ENCODE measurements at places on chromosomes 1 and 21. TPM values are rescaled to one million over a fixed set of nuclear protein-coding genes. Genes with fewer than 3 reads are reported as not detected.

FAM89A gene
- 20.2 TPM for total RNA-seq

- no peak for DNase-seq
- H3K36me3 ChIP-seq: no peaks in the 10 kb centered on the region
- H3K27me3 ChIP-seq: peaks cover 2% of the 10 kb centered on the region
- H3K4me3 ChIP-seq: no peak overlapping the region
Measured at GRCh38 chr21:41428311-41428710, 2.3 kb downstream of the MX1 start.

TMCO1 gene
- 98.6 TPM for total RNA-seq

DNA sequence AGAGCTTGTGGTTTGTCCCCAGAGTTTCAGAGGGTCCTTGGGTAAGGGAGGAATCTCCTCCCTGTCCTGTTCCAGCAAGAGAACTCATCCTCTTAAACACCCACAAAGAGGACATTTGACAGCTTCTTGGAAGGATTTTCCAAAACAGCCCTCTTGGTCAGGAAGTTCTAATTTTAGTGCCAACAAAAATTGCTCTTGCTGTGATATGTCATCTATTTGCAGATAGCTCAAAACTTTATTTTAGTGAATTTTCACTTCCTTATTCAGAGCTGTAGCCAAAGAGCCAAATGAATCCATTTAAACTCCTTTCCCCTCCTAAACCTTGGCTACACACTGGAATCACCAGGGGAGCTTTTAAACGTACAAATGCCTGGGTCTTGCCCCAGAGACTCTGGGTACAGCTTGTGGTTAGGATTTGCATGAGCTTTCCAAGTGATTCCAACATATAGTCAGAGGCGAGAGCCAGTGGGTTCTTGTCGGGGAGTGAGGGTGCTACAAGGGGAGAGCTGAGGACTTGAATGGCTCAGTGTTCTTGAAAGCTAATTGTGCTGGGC lies 11.8 kb upstream of the RASSF5 start:
- no peak overlapping the region for H3K4me3 ChIP-seq
- no peak for DNase-seq
- H3K4me1 ChIP-seq: peaks cover 30% of the 10 kb centered on the region

- peak overlapping the region; percentile 98 for H3K4me3 ChIP-seq
- no peaks in the 10 kb centered on the region for H3K27me3 ChIP-seq
- H3K4me1 ChIP-seq: peaks cover 40% of the 10 kb centered on the region
- DNase-seq: no peak
- peak overlapping the region; percentile 97 for H3K27ac ChIP-seq
- peaks cover 1% of the 10 kb centered on the region for H3K36me3 ChIP-seq
Measured at GRCh38 chr1:117930484-117930883, 945 bp downstream of the WDR3 start.

RGL1 gene
- total RNA-seq: 20.9 TPM

EPHB2 gene
- total RNA-seq: 48.0 TPM

PTPN7 gene
- not detected for total RNA-seq

DNA sequence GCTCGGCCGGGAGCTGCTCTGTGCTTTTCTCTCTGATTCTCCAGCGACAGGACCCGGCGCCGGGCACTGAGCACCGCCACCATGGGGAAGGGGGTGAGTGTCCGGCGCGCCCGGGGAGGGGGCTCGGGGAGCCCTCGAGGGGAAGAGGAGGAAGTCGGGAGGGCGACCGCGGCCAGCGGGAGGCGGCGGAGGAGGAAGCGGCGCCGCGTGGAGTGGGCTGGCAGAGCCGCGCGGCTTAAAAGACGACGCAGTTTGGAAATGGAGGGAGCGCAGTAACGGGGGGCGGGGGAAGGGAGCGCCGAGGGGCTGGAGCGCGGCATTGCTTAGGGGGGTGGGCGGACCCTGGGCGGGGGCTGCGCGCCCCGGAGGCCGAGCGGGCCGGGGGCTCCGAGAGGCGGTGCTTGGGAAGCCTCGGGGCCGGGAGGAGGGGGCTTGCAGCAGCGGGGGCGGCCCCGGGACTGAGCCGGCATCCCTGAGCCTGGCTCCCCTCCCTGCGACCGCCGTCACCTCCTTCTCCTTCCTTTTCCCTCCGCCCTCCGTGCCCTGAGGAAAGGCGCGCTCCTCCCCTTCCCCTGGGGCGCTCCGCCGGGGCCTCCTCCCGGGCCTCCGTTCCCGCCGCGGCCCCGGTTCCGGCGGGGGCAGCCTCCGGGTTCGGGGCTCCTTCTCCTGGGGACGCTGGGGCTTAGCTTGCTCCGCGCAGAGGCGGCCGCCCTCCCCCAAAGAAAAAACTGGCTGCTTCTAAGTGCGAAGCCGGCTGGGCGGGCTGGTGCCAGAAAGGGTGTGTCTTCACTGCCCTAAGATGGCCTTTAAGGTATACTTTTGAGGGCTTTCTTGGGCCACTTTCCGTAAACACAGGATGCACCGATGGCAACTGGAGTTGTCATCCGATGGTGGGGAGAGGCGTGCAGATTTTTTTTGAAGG lies 648 bp downstream of the ATP1A1 start:
- H3K4me1 ChIP-seq: peaks cover 52% of the 10 kb centered on the region
- peak overlapping the region; percentile 92 for H3K4me3 ChIP-seq
- peak; percentile 72 for DNase-seq

S100A7 gene
- total RNA-seq: not detected

TNFRSF4 gene
- 0.59 TPM for total RNA-seq

GRCh38 chr1:152398812-152399698 lies 15.0 kb downstream of the CRNN start:
- H3K27me3 ChIP-seq: no peaks in the 10 kb centered on the region
- no peak overlapping the region for H3K27ac ChIP-seq
- H3K36me3 ChIP-seq: no peaks in the 10 kb centered on the region
- no peak overlapping the region for H3K4me3 ChIP-seq

DNA sequence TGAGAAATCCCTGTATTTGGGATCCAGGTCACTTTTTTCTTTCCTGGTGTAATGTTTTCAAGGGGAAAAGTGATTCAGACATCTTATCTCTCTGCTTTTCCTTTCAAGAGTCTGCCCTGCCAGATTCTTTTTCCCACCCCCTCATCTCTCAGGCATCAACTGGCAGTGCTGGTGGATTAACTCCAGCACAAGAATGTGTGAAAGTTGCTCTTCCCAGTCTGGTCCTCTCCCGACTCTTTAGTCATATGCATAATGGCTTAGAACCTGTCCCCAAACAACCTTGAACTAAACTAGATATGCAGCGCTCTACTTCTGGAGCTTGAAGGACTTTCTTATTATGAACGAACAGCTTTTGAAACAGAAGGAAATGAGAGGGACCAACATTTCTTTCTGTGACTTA lies 88.5 kb downstream of the SLC44A5 start:
- peak overlapping the region; percentile 18 for H3K27ac ChIP-seq
- H3K27me3 ChIP-seq: peaks cover 10% of the 10 kb centered on the region
- DNase-seq: no peak
- H3K36me3 ChIP-seq: no peaks in the 10 kb centered on the region

GIPC2 gene
- 0.10 TPM for total RNA-seq

DVL1 gene
- total RNA-seq: 59.9 TPM

GRCh38 chr21:35282944-35283343 lies 233.8 kb upstream of the RUNX1 start:
- no peaks in the 10 kb centered on the region for H3K27me3 ChIP-seq
- peaks cover 37% of the 10 kb centered on the region for H3K4me1 ChIP-seq
- DNase-seq: no peak
- H3K27ac ChIP-seq: no peak overlapping the region
- peaks cover 2% of the 10 kb centered on the region for H3K36me3 ChIP-seq

PLA2G2D gene
- total RNA-seq: not detected

- H3K36me3 ChIP-seq: peaks cover under 1% of the 10 kb centered on the region
- peak overlapping the region; percentile 86 for H3K4me3 ChIP-seq
- H3K4me1 ChIP-seq: peaks cover 52% of the 10 kb centered on the region
Measured at GRCh38 chr1:9235560-9235959, 986 bp downstream of the H6PD start.

DNA sequence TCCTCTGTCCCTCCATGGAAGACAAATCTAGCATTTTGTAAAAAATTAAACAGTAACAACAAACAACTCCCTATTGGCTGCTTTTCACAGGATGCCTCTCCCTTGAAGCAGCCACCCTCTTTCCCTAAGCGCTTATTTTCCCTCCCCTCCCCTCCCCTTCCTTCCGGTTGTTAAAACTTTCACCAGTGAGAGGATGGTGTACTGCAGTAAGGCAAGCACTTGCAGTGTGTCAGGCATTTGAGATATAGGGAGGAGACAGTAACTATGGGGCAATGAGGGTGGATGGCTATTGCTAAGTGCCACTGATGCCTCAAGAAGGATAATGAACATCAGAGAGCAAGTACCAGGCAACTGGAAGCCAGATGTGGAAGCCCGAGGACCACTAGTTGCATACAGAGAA lies 19.1 kb upstream of the KIAA1614 start:
- H3K4me1 ChIP-seq: peaks cover 3% of the 10 kb centered on the region
- no peak overlapping the region for H3K4me3 ChIP-seq
- peaks cover 1% of the 10 kb centered on the region for H3K36me3 ChIP-seq
- no peak for DNase-seq
